ENCODE measurements at places on chromosomes 7 and 10.

GRCh38 chr7:155685070-155685790 lies 40.8 kb downstream of the RBM33 start:
- no peak for DNase-seq

- DNase-seq: no peak
Measured at GRCh38 chr10:92244796-92245195, 46.1 kb downstream of the CPEB3 start.

DNA sequence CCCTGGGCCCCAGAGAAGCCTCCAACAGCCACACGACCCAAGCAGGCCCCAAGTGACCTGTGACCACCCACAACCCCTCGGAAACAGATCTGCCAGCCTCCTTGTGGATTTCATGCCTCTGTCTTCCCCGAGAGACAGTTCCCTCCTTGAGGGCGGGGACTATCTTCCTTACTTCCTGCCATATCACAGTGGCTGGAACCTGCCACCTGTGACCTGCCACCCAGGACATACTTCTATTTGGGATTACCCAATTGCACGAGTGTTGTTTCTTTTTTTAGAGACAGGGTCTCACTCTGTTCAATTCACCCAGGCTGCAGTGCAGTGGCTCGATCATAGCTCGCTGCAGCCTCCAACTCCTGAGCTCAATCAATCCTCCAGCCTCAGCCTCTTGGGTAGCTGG lies 25.9 kb downstream of the TNRC18 start:
- no peak for DNase-seq

- DNase-seq: no peak
Measured at GRCh38 chr10:34761453-34761852, 53.6 kb downstream of the PARD3 start.

- DNase-seq: no peak
Measured at GRCh38 chr10:11724938-11725776, 17.0 kb upstream of the ECHDC3 start.
